ENCODE measurements at places on chromosomes 7 and 10. TPM values are rescaled to one million over a fixed set of nuclear protein-coding genes. Genes with fewer than 3 reads are reported as not detected.

GRCh38 chr10:44016589-44017482 lies 368.1 kb downstream of the CXCL12 start:
- no peak for DNase-seq

DNA sequence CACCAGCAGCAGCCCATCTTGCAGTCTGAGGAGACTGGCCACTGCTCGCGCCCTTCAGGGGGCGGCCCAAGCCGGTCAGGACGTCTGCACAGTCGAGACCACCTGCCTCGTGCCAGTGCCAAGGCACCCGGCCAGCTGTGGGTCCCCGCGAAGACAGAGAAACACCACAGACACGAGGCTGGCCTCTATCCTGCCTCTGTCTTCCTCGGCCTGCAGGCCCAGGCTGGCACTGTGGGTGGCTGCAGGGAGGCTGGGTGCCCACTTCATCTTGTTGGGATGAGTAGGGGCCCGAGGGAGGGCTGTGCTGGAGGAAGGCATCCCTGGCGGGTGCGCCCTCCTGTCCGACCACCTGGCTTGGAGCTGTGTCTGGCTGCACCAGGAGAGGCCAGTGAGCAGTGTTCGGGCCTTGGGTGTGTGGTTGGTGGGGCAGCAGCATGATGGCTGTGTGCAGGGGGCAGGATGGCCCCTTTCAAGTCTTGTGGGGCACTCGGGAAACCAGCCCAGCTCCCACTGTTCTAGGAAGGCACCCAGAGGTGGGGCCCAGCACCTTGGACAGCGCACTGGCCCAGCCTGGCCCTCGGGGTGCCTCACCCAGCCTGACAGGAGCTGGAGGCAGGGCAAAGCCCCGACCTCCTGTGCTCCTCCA lies 7.3 kb downstream of the DPYSL4 start:
- DNase-seq = no peak

The AOC1 gene
- polyA plus RNA-seq = not detected

DNA sequence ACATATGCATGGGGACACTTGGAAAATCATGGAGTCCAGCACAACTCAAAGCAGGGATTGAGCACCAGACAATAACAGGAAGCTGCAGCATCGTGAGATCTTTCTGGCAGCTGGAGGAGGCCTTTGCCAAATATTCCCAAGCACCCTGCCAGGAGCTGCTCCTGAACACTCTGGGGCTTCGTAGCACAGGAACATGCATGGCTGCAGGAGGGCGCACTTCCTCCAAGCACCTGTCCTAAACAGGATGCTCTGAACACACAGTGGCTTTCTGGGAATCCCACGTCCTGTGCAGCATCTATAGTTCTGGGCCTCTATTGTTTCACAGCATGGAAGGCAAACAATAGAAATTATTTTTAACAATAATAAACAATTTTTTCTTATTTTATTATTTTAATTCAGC lies 4.1 kb downstream of the ABLIM1 start:
- DNase-seq = no peak

DNA sequence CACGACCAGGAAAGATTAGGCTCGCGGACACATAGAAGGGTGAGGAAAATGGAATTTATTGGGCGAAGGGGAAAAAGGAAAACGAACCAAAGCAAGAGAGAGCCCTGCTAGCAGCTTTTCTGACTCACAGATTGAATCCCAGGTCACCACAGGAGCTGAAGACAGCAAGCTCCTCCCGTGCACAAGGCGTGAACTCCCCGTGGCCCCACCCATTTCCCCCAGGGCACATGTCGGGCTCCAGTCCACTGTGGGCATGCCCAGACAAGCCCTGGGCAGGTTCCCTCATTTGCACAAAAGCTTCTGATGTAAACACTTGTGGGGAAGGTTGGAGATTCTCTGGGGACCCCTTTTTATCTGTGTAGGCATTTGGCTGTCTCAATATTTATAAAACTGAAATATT lies 582.4 kb downstream of the SUGCT start:
- DNase-seq = peak; percentile 83

The SEMA3A gene
- polyA plus RNA-seq = 0.66 TPM

GRCh38 chr10:59301067-59301754 lies 61.1 kb downstream of the FAM13C start:
- DNase-seq = no peak

GRCh38 chr7:30879139-30880124 lies 32.2 kb upstream of the AQP1 start:
- DNase-seq = no peak

GRCh38 chr10:128982616-128982915 lies 484.5 kb upstream of the MGMT start:
- DNase-seq = no peak

- DNase-seq = no peak
These were observed 102.2 kb upstream of the DIP2C start for GRCh38 chr10:791639-792038.

The MBL2 gene
- not detected for polyA plus RNA-seq

GRCh38 chr7:27066148-27066547 lies 29.7 kb downstream of the HOXA1 start:
- DNase-seq = peak; percentile 87

DNA sequence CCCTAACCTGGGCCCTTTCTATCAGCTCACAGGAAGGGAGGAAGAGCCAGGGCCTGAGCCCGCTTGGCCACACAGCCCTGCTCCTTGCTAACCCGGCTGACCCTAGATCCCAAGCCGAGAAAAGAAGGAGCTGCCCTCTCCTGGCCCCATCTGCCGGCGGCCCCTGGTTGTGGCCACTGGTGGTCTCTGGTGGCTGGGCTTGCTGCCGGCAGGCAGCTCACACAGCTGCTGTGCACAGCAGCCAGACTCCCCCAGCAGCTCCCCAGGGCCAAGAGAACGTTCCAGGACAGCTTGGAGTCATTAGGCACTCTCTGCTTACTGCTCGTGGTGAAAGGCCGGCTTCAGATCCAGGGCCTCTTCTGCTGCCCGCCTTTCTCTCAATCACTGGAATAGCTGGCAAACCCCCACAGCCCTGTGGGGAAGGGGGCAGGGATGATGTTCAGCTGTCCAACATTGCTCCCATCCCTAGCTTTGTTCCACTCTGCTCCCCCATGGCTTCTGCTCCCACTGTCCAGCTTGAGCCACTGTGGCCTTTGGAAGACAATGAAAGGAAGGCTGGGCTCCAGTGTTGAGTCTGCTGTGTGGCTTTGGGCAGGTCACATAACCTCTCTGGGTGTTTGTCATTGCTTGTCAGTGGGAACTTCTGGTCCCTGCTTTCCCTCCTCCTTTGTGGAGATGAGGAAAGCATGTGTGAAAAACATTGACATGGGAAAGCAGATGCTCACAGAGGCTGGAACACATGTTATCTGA lies 35.4 kb upstream of the COL13A1 start:
- no peak for DNase-seq

The MKX gene
- polyA plus RNA-seq = not detected

DNA sequence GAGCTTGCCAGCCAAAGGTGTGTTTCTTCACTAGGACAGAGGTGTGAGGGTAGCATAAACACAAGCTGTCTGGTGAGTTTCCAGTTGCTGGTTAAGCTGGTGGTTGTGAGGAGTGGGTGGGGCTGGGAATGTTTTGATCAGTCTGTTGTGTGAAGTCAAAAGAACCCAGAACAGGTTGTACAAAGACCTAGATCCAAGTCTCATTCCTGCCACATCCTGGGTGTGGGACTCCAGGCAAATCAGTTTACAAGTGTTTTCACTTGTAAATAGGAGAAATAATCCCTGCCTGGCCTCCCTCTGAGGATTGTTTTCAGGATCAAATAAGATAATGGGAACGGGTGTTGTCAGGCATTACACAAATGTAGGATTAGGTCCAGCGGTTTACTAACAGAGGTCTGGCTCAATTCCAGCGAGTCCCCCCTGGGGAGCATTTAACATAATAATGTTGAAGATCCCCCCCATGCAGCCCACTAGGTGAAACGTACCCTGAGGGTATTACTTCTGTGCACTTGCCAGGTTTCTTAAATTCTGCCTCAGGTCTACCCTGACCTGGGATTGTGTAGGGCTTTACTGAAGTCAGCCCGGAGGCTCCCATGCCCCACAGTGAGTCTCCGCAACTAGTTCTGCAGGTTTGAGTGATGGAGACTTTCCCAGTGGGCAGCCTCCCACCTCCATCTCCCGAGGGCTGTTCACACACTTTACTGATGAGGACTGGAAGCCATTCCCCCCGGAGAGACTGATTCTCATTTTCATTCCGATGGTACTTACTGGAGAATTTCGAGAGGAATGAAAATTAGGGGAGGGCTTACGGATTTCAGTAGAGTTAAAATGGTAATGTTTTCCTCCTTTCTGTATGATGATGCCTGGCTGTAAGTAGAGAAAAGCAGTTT lies 2.7 kb upstream of the FRAT2 start:
- peak; percentile 49 for DNase-seq

The PROSER2 gene
- polyA plus RNA-seq = 22.8 TPM

The FEZF1 gene
- not detected for polyA plus RNA-seq

- DNase-seq = no peak
These were observed 82.9 kb upstream of the SMNDC1 start for GRCh38 chr10:110387617-110387982.

- DNase-seq = no peak
These were observed 139.5 kb downstream of the SEMA3E start for GRCh38 chr7:83509255-83510021.

DNA sequence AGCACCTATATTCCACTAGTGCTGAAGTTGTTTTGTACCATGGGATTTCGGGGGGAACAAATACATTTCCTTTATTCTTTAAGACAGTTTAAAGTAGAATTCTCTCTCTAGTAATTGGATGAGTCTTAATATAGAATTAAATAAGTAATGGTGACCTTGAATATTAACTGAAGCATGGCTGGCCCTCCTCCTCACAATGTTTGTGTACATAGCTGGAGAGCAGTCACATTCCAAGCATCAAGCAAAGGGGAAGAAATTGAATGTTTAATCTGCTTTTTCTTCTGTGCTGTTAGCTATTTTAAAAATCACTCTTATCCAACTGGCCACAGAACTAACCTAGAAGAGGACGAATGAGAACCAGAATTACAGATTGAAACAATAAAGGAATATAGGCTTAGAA lies 906.9 kb downstream of the CCSER2 start:
- no peak for DNase-seq

GRCh38 chr10:61411706-61412105 lies 41.5 kb downstream of the TMEM26 start:
- DNase-seq = no peak

DNA sequence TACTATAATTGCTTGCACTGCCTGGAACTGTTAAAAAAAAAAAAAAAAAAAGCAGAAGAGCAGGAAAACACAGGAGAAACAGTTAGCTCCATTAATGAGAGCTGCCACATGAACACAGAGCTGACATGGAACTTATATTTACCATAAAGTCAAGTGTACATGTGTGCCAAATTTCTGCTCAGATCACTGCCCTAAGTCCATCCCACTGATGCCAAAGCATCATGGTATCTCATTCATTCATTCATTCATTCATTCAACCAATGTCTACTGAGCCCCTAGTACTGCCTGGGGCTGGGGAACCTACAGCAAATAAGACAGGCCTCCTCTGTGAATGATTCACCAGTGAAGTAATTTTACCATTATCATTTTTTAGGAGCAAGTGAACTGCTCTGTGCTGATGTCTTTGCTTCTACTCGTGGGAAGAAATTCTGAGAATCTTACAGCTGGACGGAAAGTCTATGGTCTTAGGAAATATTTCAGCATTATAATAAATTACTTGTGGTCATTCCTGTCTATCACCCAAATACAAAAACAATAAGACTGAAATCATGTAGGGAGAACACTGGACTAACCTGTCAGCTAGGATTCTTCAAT lies 58.8 kb upstream of the ABLIM1 start:
- no peak for DNase-seq
